ENCODE measurements at places on chromosomes 13 and 19.

DNA sequence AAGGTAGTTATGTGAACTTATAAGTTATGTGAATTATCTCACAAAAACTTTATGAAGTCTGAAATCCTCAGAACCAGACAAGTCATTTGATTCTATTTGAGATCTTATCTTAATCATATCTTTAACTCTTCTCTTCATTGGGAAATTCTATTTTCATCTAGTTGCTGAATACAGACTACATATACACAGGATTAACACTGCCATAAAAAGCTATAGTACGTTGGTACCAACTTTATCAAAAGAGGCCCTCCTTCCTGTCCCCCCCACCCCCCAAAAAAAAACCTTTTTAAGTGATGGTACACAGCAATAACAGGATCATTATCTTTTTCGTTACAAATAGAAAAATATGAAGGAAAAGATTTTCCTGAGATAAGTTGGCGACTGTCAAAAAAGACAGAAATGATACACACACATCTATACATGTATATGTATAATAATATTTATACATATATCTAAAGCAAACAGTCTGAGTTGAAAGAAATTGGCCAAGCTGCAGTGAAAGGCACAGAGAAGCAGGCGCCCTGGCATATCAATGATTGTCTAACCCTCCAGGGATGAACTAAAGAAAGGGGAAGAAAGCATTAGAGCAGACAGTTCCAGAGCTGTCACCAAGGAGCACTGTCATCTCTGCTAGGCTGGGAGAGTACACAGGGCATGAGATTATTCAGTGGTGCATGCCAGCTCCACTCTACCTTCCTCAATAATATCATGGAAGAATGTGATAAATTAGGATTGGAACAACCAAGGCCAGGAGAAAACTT lies 116.7 kb downstream of the KLF12 start:
- no peak for DNase-seq

GRCh38 chr19:16340092-16340491 lies 15.5 kb downstream of the KLF2 start:
- no peak for DNase-seq

GRCh38 chr13:34900288-34900739 lies 41.8 kb upstream of the NBEA start:
- no peak for DNase-seq

DNA sequence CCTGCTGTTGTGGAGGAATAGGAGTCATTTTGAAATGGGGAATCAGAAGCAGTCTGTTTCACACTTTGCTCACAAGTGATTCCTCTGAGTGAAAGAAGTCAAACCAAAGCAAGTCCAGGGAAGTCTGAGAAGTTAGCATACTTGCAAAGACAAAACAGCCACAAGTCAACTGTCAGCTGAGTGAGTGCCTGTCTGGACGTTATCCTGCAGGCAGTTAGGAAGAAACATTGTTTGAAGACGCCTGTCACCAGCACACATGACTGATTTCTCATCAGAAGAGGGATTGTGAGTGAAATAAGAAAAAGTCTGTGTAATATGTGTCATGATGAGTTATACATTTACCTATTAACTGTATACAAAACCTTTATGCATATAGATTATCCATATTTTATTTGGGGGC lies 153.5 kb downstream of the KCNRG start:
- DNase-seq = no peak

- peak; percentile 50 for DNase-seq
Measured at GRCh38 chr19:611481-611868, 21.8 kb downstream of the HCN2 start.

- DNase-seq = no peak
Measured at GRCh38 chr13:22320991-22321390, 650.1 kb downstream of the FGF9 start.

DNA sequence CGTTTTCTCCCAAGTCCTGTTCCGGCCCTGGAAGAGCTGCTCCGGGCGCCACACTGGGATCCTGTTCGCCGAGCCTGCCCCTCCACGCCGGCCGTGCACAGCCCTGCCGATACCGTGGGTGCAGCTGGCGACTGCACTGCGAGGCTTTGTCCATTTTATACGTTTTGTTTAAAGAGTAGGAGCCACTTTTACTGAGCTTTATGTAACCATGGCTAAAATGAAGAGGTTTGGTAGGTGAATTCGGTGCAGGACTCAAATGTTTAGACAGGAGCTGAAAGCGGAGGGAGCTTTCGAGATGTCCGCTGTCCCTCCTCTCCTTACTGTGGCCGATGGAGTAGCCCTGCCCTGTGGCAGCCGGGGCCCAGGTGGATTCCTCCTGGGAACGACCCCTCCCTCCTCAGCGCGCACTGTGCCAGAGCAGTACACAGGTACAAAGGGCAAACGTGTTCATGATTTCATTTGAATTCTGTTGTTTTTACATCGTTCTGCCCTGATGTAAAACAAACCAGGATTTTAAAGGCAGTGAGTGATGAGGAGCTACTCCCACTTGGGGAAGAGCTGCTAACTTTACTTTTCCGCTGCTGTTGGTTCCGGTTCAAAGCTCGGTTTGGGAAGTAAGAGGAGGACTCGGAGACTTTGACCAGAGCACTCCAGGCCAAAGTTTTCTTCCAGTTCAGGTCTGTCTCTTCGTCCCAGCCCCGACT lies 1.7 kb downstream of the COL4A2 start:
- DNase-seq = no peak

DNA sequence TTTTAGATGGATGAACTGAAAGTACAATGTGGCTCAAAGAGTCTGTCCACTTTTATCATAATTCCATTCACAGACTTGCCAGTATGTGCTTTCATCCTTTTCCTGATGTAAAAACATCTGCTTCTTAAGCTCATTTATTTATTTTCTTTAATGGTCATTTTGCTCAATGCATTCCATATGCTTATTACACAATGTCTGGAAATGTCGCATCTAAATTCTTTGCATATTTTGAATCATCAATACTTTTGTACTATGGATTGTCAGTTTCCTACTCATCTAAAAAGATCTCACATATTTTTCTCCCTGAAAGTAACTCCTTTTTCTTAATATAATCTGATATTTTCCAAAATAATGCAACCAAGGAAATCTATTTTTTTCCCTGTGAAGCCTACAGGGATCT lies 1315.8 kb downstream of the EFNB2 start:
- no peak for DNase-seq

- DNase-seq = no peak
Measured at GRCh38 chr13:41389580-41389979, 67.8 kb upstream of the RGCC start.

- no peak for DNase-seq
Measured at GRCh38 chr19:10289167-10289835, 451 bp upstream of the ICAM5 start.

DNA sequence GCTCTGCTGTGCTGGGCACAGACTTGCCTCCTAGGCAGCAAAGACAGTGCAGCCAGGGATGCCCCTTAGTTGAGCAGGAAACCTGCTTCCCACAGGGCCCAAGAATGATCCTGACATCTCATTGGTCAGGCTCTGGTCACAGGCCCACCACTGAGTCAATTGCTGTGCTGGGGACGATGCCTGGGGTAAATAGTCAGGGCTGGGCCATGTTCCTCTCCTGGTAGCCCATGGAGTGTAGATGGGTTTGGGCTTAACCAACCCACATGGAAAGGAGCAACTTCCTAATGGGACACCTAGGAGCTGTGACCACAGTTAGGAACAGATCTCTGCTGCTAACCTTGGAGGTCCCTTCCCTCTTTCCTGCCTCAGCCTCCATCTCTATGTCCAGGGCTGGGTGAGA lies 212.5 kb upstream of the ZNF536 start:
- no peak for DNase-seq
